ENCODE measurements at places on chromosomes 16 and 17.

- no peak for DNase-seq
These were observed 796.2 kb upstream of the RBFOX1 start for GRCh38 chr16:6536411-6536810.

DNA sequence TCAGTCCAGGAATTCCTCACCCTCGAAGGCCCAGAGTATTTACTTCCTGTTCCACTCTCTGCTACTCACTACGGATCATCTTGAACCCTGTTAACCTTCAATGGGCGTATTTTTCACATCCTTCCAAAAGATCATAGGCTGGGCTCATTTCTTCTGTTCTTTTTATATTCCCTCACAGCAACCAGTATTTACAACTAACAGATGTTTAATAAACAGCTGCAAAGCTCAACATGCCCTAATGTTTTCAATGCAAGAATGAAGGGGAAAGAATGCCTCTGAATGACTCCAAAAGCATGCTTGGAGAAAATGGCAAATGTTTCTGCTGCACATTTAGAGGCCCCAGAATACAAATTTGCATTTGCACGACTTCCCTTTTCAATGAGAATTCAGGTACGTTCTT lies 174.9 kb downstream of the ZFHX3 start:
- DNase-seq: no peak

GRCh38 chr17:32102646-32103186 lies 39.6 kb upstream of the RHOT1 start:
- DNase-seq: no peak

DNA sequence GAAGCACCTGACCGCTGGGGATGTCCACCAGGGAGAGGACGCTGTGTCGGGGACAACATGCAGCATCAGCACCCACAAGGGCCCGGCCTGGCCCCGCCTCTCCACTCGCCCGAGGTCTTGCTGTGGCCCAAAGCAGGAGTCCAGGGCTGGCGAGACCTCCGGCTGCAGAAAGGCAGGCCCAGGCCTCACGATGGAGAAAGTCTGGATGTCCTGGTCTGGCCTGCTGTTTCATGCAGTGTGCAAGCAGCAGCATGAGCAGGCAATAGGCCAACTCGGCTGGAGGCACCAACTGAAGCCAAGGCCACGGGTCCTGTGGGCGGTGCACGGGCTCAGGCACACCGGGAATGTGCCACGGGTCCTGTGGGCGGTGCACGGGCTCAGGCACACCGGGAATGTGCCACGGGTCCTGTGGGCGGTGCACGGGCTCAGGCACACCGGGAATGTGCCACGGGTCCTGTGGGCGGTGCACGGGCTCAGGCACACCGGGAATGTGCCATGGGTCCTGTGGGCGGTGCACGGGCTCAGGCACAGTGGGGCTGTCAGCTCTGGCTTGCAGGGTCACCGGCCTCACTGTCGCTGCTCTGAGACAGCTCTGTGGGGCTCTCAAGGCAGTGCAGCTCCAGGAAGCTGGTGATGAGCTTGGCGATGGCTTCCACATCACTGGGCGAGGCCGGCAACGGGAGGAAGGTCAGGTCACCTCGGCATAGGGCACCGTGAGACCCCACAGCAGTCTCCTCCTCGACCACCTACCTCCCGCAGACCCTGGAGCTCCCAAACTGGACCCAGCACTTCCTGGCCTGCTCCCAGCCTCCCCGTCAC lies 6.9 kb downstream of the CYBC1 start:
- DNase-seq: no peak

Measured in NCI-H2081 (cell line).